Right renal pelvis (tissue), 4 donors: ENCODE measurements at places on chromosomes 4 and X. TPM values are rescaled to one million over a fixed set of nuclear protein-coding genes. Genes with fewer than 3 reads are reported as not detected.

DNA sequence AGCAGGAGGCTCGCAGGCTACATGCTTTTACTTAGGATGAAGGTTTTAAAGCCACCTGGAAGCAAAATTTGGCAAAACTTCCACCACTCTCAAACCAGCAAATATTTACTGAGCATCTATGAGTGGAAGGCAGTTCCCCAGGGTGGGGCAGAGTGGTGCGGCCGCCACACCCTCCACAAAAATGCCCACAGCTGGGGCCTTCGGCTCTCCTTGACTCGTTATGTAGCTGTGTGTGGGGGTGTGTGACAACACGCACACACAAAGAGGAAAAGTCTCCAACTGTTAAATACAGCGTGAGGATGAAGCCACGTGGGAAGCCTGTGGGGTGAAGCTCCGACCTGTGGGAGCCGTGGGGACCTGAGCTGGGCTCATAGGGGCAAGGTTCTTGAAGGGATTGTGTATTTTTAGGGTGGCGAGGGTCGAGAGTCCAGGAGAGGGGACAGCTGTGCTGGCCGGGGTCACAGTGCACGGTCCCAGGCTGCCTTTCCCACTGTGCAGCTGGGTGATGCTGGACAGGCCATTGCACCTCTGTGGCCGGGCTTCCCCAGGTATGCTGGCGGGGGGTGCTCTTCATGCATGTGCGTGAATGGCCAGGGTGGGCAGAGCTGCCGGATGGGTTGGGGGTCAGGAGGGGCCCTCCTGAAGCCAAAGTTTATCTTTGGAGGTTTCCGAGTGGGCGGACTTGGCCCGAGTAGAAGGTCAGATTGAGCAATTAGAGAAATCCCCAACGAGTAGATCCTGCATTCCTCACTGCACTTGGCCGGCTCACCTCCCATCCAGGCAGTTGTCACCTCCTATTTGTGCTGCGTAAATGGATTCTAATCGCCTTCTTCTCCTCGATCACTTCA, 25.4 kb downstream of the SORCS2 start:
- no peak for DNase-seq

- DNase-seq, result no peak
Measured at GRCh38 chr4:176193938-176194337, 1.4 kb downstream of the SPATA4 start.

DNA sequence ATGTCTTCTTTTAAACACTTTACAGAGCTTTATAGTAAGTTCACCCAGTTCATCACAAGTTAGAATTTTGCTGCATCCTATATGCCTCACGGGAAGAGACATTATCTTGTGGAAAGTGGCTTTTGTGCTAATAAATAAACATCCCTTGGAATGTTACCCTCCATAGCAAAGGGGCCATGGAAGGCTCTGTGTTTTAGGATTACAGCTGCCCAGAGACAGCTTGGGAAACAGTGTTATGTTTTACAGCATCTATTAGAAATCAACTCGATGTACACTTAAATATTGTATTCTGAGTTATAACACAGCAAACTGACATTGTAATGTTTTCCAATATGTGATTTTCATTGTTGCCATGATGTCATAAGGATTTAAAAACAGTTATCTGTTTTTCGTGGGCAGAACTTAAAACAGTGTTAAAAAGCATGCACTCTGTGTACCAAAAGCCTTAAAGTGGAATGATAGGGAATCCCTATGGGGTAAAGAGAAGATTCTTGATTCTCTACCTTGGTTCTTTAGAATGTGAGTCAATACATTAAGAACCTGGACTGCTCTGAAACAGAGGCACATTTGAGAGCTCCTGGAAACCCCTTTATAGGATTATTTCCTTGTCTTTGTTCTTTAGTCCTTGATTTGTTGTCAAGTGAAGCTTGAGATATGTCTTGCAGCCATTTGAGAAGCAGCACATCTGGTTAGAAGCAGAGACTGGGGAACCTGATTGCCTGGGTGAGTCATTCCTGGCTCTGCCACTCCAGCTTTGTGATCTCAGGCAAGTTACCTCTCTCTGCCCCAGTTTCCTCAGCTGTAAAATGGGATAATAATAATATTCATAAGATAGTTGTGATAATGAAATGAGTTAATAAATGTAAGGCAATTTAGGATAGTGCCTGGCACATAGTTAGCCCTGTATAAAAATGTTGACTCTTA, 41.6 kb downstream of the ARHGAP10 start:
- no peak for DNase-seq

The VCX3B gene
- 0.22 TPM for polyA plus RNA-seq

GRCh38 chrX:31126205-31126604, 54.4 kb upstream of the FTHL17 start:
- DNase-seq, result no peak

GRCh38 chr4:108954880-108955279, 192.0 kb upstream of the ETNPPL start:
- DNase-seq, result no peak

The ETNPPL gene
- 0.24 TPM for polyA plus RNA-seq

The DACH2 gene
- 30.6 TPM for polyA plus RNA-seq

- no peak for DNase-seq
Measured at GRCh38 chr4:108166441-108167315, 2.1 kb downstream of the LEF1 start.

DNA sequence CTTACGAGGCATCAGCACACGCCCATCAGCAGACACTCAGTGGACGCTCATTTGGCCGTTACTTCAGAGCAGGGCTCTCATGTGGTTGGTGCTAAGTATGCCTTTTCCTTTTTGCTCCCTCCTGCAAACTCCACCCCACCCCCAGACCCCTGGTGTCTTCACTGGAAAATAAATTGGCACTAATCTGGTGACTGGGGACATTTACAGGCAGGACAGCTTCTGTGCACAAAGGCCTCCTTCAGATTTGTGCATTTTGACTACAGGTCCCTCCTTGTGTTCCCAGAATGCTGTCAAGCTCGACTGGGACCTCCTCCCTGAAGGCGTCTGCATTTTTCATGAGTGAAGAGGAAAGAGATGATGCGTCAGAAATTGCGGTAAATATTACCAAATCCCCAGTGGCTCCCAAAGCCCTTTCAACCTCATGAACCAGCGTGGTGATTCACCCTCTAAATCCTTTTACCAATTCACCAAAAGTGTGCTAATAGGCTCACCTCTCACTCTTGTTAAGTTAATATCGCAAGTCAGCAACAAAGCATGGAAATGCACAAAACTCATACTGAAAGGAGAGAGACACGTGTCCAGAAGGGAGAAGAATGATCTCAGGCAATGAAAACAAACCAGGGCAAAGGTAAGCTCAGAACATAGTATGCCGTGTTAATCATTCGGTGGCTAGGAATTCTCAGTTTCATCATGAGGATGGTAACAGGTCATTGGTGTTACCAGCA, 119.0 kb downstream of the NKX6-1 start:
- no peak for DNase-seq

GRCh38 chr4:80393246-80393969, 57.9 kb downstream of the CFAP299 start:
- DNase-seq, result no peak

The HAND2 gene
- not detected for polyA plus RNA-seq

GRCh38 chr4:24858026-24858425, 54.8 kb downstream of the CCDC149 start:
- no peak for DNase-seq

DNA sequence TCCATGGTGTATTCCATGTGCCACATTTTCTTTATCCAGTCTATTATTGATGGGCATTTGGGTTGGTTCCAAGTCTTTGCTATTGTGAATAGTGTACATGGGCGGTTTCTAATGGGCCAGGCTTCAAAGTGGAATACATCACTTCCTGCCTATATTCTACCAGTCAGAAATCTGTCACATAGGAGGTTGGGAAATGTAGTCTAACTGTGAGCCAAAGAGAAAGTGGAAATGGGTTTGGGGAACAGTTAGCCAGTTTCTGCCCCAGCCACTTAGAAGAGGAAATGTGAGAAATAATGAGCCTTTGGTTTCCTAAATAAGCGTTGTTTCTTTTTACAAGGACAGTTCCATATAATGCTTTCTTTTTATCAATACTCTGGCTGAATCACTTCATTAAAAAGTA, 85.1 kb upstream of the AP1S2 start:
- DNase-seq, result no peak

- DNase-seq, result no peak
Measured at GRCh38 chr4:2378898-2379297, 39.5 kb downstream of the ZFYVE28 start.

GRCh38 chr4:106502106-106502699, 133.6 kb upstream of the GIMD1 start:
- DNase-seq, result peak; percentile 35

GRCh38 chr4:110268352-110268751, 69.9 kb upstream of the ELOVL6 start:
- no peak for DNase-seq

The SH3D19 gene
- 28.9 TPM for polyA plus RNA-seq

- DNase-seq, result no peak
Measured at GRCh38 chr4:108109997-108110416, 58.7 kb downstream of the LEF1 start.

The CENPU gene
- 31.3 TPM for polyA plus RNA-seq
